HCT116 (cell line): ENCODE measurements at places on chromosomes 2 and 18. TPM values are rescaled to one million over a fixed set of nuclear protein-coding genes. Genes with fewer than 3 reads are reported as not detected.

DNA sequence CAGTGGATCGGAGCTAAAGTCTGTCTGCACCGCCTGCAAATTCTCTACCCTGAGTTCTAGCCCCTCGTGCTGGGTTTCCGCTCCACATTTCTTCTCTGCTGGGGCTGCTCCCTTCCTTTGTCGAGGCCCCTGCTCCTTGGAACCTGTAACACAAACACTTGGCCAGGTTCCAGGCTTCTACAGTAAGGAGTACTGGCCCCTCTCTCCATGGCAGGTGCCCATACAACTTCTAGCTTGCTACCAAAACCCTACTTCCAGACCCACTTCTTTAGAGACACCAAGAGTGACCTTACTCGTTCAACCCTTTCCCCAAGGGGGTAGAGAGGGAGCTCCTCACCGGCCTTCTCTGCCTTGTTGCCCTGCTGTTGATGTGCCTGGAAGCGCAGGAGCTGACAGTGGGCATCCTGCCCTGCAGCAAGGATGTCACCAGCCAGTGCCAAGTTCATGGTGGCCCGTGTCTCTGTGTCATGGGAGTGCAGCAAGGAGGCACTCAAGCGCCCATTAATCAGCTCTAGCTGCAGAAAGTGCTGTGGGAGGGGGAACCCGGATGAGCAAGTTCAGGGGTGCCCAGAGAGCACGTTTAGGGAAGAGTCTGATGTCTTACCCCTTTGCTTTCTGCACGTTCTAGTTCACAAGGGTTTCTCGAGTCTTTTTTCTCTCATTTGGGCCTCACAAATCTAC, 1.1 kb downstream of the PREB start:
- peaks cover 4% of the 10 kb centered on the region; the same call in 1 of the 2 replicates for H3K4me1 ChIP-seq
- H3K4me3 ChIP-seq = peak overlapping the region; percentile 99
- peaks cover 20% of the 10 kb centered on the region; the same call in 1 of the 2 replicates for H3K36me3 ChIP-seq
- no peak for DNase-seq

DNA sequence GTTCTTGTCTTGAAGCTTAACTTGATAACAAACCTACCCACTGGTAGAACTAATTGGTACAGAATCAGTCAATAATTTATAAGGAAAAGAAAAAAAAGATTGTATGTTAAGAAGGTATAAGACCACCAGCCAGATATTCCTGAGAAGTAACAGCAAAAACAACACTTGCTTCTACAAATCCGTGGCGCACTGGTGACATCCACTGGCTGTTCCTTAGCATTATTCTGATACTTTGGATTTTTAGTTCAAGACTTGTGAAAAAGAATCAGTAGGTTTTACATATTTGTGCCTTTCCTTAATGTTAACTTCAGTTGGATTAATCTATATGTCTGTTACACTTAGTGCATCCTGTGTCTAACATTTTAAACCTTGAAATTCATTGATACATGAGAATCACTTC, 141.8 kb downstream of the GRB14 start:
- H3K4me1 ChIP-seq = no peaks in the 10 kb centered on the region
- peaks cover 23% of the 10 kb centered on the region for H3K27me3 ChIP-seq
- no peak overlapping the region for H3K27ac ChIP-seq
- DNase-seq = peak; percentile 27
- no peak overlapping the region for H3K4me3 ChIP-seq

- no peaks in the 10 kb centered on the region for H3K4me1 ChIP-seq
- no peak overlapping the region for H3K4me3 ChIP-seq
- H3K27me3 ChIP-seq = no peaks in the 10 kb centered on the region
- no peaks in the 10 kb centered on the region for H3K36me3 ChIP-seq
- no peak for DNase-seq
Measured at GRCh38 chr2:138110453-138111083, 146.3 kb downstream of the HNMT start.

DNA sequence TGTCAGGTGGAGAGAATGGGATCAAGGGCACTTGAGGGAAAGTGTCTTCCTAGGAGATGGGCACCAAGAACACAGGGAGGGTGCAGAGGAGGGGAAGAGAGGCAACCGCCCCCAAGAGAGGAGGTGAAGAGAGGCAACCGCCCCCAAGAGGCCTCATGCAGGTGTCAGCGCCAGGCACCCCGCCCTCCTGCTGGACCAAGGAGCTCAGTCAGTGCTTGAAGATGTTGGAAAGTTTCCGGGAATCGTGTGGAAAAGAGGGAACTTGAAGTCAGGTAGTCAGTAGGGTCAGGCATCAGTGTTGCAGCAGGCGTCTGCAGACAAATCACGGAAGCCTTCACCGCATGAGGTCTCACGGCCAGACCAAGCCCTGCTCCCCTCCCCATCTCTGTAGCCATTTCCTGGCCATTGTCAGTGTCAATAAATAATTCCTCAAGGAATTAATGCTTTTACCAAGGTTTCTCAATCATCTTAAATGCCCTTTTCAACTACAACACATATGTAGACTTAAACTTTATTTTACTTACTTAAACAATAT, 353.1 kb downstream of the EIPR1 start:
- H3K27me3 ChIP-seq = peaks cover 26% of the 10 kb centered on the region; the same call in 1 of the 2 replicates
- H3K4me3 ChIP-seq = no peak overlapping the region
- H3K27ac ChIP-seq = no peak overlapping the region
- no peaks in the 10 kb centered on the region for H3K4me1 ChIP-seq

Gene ILKAP
- 53.4 TPM for total RNA-seq
